ENCODE measurements at places on chromosomes 2 and 18.

- DNase-seq = no peak
Observed at GRCh38 chr18:79518028-79518682, 122.4 kb downstream of the NFATC1 start.

DNA sequence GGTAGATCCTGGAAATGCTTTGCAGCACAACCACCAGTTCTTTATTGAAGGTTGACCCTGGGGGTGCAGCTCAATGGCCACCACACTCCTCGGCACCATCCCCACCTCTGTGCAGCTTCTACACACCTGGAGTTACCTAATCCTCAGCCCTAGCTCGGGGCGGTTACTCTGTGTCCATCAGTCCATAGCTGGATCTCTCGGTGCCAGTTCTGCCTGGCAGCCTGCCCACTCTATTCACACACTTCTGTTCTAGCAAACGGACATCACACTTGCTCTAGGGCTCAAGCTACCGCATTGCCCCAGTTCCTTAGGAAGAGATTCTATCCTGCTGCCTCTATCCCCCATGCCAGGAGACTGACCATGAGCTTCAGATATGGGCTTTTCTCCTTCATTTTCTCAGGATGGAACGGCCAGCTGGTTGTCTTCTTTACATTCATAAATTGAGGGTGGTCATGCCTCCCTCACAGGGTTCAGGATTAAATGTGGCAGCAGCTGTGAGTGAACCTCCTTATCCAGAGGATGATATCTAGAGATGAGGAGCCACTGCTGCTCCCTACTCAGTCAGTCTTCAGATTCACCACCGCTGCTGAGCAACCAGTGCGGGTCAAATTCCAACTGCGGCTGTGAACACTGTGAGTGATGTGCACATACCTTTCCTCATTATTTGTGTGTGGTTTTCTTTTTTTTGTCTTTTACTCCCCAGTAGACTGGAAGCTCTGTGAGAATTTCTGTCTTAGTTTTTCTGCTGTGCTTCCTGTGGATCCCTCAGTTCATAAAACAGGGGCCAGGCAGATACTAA, 66.9 kb upstream of the TRIB2 start:
- no peak for DNase-seq

- peak; percentile 17 for DNase-seq
Observed at GRCh38 chr2:119366161-119366648, 429 bp downstream of the C2orf76 start.

DNA sequence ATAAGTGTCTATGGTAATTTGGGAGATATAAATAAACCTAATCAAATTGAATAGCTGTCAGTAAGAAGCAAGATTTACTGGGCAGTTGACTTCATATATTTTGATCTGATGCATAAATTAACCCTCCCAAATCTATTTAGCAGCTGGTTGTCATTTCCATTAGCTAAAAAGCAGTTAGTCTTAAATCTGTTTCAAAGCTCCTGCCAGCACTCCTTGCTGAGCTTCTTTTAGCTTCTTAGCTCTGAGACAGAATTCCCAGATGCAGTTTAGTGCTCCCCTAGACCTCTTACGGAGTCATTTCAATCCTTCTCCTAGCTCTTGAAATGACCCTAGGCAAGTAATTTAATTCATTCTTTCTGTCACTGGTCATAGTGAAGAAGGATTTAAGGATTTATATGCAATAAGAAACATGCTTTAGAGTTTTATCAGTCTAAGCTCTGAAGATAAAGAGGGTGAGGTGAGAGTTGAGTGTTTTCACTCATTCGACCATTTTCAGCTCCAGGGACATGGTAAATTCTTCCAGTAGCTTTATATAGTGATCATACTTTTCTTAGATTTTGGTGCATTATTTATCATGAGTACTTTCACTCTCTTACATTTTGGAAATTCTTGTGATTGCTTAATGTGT, 98.9 kb downstream of the PHLPP1 start:
- no peak for DNase-seq

DNA sequence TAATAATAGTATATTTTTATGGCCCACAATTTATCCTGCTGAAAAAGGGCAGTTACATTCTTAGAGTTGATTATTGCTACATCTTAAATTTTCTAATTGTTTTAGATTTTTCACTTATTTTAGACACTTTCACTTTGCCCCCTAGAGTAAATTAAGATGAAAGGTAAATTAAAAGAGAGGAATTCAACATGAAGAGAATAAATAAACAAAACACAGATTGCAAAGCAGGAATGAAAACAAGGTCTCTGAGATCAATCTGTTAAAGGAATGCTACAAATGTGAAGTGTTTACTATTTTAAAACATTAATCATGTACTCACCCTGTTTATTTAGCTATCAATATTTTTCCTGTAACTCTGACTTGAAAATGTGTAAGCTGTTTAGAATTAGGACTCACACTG, 113.5 kb upstream of the ETAA1 start:
- no peak for DNase-seq

DNA sequence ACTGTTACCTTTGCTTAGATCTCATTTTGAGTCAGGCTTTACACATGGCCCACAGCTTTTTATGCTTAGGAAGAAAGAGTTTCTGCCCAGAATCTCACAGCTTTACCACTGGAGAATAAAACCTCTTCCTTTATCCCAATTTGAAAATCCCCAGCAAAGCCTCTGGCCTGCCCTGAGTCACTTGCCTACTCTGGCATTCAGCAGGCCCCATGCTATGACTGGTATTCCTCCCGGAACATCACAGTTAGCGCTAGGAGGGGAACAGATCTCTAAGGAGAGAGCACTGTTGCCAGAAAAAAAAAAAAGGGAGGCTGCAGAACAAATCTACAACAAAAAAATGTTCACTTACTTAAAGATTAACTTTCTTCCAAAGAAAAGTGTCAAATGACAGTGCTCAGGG, 152.9 kb upstream of the DNMT3A start:
- DNase-seq = no peak

- DNase-seq = no peak
Observed at GRCh38 chr2:95258271-95258670, 16.0 kb upstream of the PROM2 start.

- DNase-seq = no peak
Observed at GRCh38 chr2:150997702-150998440, 263.8 kb downstream of the RBM43 start.

DNA sequence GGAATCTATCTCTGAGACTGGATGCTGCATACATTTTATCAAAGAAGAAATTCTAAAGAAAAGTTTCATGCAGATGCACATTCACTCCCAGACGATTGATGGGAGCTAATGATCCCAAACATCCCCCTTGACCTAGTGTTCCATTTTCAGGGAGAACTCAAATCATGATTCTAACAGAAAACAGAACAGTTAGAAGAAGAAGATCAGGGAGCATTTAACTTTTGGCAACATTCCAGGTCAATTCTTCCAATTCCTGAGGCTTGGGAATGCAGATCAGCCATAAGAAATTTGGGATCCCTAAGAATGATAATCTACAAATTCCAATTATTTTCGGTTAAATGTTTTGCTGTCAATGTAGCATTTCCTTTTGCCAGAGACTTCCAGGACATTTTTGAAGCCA, 96.6 kb downstream of the CPO start:
- DNase-seq = no peak

DNA sequence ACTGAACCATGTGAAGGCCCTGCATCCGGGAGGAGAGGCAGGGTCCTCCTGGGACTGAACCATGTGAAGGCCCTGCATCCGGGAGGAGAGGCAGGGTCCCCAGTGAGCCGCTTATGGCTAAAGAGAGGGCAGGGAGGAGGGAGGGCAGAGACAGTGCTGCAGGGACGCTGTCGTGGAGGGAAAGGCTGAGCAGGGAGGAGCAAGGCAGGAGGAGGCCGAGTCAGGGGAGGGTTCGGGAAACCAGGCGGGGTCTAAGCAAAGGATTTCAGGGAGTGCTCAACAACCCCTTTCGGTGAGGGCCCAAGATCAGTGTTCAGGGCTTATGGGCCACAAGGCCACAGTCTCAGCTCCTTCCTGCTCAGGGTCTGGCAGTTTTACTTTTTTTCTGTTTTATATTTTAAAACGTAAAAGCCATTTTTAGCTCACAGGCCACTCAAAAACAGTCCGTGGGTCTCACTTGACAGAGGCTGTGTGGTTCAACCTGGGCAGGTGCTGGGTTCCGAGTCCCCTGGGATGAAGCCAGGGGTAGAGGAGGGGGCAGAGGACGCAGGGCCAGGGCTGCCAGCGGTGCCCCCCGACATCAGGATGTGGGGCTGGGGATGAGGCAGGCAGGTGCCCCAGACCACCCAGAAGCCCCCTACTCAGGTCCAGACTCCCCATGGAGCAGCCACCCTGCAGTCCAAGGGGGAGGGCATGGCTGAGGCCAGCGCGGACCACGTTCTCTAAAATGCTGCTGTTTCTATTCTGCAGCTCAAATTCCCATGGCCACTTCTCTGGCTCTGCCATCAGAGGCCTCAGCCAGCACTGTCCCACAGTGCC, 5.2 kb downstream of the TMEM18 start:
- DNase-seq = no peak

- DNase-seq = no peak
Observed at GRCh38 chr18:48655508-48655907, 116.7 kb downstream of the CTIF start.

DNA sequence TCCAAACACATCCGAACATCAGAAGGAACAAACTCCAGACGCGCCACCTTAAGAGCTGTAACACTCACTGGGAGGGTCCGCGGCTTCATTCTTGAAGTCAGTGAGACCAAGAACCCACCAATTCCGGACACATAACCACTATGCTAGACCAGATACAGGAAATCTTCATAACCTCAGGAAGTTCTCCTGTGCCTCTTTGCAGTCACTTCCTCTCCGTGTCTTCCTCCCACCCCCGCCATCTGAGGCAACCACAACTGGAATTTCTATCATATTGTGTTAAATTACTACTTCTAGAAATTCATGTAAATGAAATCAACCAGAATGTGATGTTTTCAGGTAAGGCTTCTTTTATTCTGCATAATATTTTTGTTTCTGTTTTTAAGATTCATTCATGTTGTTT, 631.0 kb upstream of the NXPH2 start:
- no peak for DNase-seq

GRCh38 chr2:239232195-239232578, 168.6 kb downstream of the HDAC4 start:
- DNase-seq = no peak

DNA sequence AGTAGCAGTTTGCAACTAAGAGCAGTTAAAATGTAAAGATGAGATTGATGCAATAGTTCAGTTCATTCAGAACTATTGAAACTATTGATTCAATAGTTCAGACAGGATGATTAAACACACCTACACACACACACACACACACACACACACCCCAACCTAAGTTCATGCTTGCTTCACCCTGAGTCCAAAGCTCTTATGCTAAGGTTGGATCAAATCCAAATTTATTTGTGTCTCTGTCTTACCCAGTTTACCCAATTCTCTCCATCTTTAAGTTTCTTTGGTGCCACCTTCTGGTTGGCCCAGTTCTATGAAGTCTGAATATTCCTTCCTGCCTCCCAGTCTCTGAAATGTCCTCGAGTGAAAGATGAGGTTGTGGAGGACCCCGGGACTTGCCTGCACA, 5.1 kb downstream of the SERPINB8 start:
- peak; percentile 39 for DNase-seq

GRCh38 chr2:110755491-110756078, 23.2 kb downstream of the ACOXL start:
- DNase-seq = no peak

GRCh38 chr2:1931003-1931914, 186.9 kb upstream of the PXDN start:
- DNase-seq = no peak

- no peak for DNase-seq
Observed at GRCh38 chr2:110931648-110932047, 189.1 kb upstream of the BCL2L11 start.

DNA sequence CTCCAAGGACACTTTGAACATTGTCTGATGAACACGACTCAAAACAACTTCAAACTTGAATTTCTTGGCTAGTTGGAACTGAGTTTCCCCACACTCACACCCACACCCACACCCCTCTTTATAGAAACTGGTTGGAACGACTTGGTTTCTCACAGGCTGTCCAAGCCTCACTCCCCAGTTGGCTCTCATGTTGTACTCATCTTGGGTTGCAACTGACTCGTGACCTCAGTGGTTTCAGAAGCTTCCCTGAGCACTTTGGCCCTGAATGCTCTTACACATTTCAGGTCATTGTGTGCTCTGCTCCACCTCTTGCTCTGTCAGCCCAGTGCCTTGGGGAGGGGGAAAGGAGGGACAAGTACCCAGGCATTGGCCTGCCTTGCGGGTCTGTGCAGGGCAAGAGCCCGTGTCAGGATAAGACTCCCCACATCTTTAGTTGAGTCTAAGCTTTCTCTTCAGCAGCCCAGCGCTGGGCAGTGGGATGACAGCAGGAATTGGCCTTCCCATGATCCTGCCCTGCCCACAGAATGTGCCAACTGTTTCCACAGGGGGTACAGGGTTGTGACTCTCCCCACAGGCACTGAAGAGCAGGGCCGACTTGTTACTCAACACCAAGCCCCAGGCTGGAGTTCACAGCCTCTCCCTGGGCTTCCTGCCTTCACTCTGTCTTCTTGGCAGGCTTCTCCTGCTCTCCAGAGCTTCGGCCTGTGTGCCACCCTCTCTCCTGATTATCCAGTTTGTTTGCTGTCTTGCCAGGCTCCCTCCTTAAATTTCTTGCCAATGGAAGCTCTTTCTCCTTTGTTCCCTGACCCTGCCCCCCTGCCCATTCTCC, 104.6 kb downstream of the RTN4 start:
- no peak for DNase-seq

- DNase-seq = no peak
Observed at GRCh38 chr2:213834331-213834730, 550.1 kb downstream of the SPAG16 start.

- DNase-seq = no peak
Observed at GRCh38 chr2:199830531-199830930, 20.5 kb downstream of the FTCDNL1 start.

- no peak for DNase-seq
Observed at GRCh38 chr2:196592911-196593881, 46.3 kb upstream of the CCDC150 start.

DNA sequence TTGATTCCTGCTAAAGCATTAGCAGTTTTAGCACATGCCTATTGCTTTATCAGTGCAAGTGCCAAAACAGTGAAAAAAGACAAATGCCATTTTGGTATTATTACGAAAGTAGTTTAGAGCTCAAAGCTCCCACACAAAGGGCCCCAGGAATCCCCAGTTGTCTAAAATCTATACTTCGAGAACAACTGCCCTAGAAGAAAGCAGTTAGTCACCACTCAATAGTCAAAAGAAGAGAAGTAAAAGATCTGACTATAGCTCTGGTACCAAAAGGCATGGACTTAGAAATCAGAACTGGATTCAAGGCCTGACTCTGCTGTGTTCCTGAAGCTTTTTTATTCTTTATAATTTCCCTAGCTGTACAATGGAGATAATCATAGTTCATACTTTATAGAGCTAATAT, 21.8 kb downstream of the SCN3A start:
- no peak for DNase-seq

DNA sequence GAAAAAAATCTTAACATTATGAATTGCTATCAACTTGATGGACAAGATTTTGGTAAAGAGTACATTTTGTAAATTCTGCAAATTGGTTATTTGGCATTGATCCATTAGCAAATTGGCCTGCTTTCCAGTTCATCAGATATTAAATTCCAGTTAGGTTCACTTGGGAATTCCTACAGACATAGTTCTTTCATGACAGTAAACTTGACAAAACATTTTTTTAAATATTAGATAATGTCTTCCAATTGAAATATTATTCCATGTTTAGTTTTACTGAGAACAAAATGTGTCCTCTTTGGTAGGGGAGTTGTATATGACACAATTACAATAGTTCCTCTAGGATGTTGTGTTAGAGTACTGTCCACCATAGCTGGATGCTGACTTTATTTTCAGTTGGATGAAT, 141.9 kb downstream of the LCLAT1 start:
- DNase-seq = no peak

GRCh38 chr2:63488118-63488713, 100.1 kb downstream of the WDPCP start:
- DNase-seq = no peak

Data from CD4-positive, alpha-beta T cell treated with Interleukin-12 subunit alpha and Interleukin-12 subunit beta, for 1 hour (primary cell).